SW 1271 (cell line): ENCODE measurements at places on chromosomes 2 and 18.

GRCh38 chr2:231213931-231214642 is 15.7 kb downstream of the ARMC9 start:
- DNase-seq, result no peak

DNA sequence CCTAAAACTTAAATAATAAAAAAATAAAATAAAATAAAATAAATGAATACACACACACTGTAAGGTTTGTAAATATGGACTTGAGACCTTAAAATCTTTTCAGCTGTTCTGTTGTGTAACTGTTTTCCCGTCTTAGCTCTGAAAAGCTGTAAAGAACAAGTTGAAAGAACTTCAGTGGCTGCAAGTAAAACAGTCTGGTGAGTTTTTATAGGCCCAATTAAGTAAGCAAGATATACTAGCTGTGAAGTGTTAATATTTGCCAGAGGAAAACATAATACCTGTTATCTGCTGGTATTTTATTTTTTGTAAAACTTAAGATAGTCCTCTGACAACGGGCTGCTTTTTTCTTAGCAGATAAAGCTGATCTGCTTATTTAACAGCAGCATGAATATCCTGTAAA is 176.9 kb upstream of the NRP2 start:
- no peak for DNase-seq

GRCh38 chr2:162473-163382 is 101.1 kb downstream of the SH3YL1 start:
- no peak for DNase-seq

- DNase-seq, result no peak
Observed at GRCh38 chr2:160222546-160223283, 22.6 kb upstream of the ITGB6 start.

DNA sequence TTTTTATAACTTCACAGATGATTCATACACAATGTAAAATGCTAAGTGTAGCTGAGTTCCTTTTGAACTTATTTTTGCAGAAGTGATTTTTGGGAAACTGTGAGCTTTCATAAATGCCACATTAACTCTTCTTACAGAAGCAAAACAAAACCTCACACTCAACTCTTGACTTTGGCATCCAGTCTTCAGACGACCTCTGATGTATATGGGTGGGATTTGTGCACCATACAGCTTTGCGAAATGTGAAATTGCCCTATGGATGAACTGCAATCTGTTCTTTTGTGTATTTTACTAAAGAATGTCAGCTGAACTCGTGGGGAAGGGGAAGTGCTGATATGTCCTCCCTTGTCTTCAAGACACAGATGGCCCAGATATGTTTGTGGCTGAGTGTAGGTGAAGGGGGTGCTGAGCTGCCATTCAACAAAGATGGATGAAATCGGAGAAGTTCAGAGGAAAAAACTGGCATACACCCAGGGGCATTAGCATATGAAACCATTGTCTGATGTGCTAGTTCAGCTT is 218.3 kb downstream of the PTGR3 start:
- DNase-seq, result no peak

- no peak for DNase-seq
Observed at GRCh38 chr2:79370976-79371538, 141.8 kb upstream of the CTNNA2 start.

DNA sequence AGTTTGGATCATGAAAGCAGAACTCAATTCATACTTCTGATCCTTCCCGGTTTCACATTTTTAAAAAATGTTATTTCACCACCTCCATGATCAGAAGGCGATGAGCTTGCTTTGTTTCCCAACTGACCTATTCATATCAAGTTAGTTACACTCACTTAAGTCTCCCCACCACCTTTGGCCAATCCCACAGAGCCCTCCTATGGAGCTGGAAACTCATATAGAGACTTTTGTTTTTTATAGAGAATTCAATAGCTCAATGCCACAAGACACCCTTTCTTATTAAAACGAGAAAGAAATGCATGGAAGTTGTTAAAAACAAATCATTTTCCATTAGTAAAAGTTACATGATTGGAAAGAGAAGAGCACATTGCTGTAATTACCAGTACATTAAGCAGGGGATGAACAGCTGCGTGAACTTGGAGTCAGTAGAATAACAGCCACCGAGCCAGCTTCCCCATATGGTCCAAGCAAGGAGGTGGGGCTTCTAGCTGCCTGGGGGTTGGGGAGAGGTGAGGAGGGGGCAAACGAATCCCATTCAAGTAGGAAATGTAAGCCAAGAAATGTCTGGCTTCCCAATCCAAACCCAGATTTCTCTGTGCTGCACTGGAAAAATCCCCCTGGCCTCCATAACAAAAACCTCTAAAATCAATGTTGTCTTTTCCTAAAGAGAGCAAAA is 614.5 kb downstream of the IRS1 start:
- DNase-seq, result peak; percentile 73

GRCh38 chr18:24656551-24657443 is 196.4 kb downstream of the HRH4 start:
- no peak for DNase-seq

DNA sequence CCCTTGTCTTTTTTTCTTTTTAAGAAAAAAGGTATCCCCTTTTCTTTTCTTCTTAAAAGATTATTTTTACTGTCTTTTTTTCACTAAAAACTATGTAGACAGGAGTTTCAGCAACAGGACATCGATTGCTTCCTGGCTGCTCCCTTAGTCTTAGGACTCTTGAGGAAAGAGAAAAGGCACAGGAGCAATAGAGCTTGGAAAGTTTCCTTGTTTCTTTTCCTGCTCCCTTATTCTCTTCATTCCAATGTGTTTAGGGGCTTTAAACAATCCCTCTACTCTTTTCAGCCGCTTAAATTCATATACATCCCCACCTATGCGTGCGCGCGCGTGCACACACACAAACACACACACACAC is 225.9 kb upstream of the FBXO11 start:
- DNase-seq, result no peak

DNA sequence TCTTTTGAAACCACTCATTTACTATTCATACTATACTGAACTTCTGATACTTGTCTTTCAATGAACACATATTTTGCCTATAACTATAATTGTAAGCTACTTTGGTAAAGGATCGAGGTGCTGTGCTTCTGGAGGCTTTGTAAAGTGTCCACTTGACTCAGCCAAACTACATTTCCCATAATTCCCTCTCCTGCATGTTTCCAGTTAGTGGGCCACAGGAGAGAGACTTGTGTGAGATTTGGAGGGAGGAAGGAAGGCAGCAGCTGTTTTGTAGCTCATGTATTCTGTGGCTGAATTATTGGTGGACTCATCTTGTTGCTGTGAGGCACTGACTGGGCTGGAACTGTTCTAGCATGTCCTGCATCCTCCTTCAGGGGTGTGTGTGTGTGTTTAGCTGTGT is 328.8 kb downstream of the ARL6IP6 start:
- no peak for DNase-seq

GRCh38 chr2:129813404-129813803 is 166.1 kb upstream of the RAB6C start:
- DNase-seq, result no peak

DNA sequence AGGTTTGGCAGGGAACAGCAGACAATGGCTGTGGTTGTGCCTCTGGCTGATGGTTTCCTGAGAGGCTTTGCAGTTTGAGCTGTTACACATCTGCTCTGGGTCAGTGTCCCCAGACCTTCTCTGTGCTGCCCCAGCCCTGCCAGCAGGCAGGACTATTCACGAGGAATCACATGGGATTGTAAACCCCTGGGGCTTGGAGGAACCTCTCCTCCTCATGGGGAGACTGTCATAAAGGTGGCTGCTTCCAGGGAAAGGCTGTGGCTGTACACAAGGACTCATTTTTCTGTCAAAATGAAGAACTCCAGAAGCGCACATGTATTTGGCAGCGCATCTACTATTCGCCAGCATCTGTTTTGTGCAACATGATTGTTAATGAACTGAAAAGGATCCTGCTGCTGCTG is 142.6 kb upstream of the CYP1B1 start:
- no peak for DNase-seq

DNA sequence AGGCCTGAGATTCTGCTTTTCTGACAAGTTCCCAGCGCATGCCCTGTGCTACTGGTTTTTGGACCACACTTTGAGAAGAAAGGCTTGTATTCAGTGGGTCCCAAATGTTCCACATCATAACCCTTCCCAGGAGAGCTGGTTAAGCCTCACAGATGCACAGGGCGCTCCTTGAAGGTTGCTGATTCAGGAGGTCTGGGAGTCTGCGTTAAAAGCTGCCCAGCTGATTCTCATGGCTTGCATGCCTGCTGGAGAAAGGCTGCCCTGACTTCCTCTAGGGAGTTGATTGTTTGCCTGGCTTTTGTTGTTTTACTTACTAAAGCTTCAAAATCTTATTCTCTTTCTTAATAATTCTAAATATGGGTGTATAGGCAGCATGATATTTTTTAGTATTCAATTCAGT is 20.7 kb downstream of the CRYGD start:
- DNase-seq, result no peak

GRCh38 chr2:78251708-78252107 is 729.5 kb upstream of the LRRTM4 start:
- no peak for DNase-seq

- DNase-seq, result peak; percentile 4
Observed at GRCh38 chr2:127197475-127198385, 22.4 kb downstream of the CYP27C1 start.

GRCh38 chr2:85911814-85912692 is 23.3 kb upstream of the ST3GAL5 start:
- no peak for DNase-seq

DNA sequence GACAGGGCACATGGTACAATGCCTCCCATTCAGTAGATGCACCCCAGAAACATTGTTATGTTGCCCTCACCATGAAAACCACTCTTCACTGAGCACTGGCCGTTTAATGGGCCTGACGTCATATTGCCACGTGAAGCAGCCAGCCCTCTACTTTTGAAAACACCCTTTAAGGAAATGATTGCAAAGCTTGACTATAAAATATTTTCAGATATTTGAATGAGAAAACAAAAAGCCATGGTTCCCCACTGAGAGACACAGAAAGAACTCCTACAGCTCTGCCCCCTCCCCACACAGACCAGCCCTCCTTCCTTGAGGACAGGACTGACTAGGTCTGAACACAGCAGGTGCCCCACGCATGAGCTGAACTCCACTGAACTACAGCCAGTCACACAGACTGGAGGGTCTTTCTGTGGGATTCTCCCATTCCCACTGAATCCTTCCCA is 349.1 kb downstream of the ANAPC1 start:
- no peak for DNase-seq

DNA sequence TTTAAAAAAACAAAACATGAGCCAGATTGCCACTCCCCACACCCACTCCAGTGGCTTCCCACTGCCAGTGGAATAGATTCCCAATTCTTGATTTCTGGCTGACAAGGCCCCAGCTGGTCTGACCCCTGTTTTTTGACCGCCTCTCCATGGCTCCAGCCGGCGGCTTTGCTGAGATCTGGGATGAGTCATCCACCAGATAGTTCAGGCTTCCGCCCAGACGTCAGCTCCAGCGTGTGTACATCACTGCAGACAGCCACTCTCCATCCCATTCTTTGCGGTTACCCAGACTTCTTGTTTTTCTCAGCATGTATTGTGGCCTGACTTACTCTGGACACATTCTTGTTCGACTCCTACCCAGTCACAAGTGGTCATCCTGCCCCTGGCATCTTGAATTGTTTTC is 227.9 kb downstream of the GBX2 start:
- DNase-seq, result no peak

- DNase-seq, result no peak
Observed at GRCh38 chr18:78778651-78779050, 201.0 kb upstream of the SALL3 start.

- no peak for DNase-seq
Observed at GRCh38 chr2:237041231-237041630, 44.5 kb upstream of the COPS8 start.

DNA sequence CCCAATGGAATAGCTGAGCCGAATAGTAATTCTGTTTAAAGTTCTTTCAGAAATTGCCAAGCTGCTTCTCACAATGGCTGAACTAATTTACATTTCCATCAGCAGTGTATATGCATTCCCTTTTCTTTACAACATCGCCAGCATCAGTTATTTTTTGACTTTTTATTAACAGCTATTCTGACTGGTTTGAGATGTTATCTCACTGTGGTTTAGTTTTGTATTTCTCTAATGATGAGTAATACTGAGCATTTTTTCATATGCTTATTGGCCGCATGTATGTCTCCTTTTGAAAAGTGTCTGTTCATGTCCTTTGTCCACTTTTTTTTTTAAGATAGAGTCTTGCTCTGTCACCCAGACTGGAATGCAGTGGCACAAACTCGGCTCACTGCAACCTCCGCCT is 100.7 kb downstream of the C2orf74 start:
- DNase-seq, result no peak

DNA sequence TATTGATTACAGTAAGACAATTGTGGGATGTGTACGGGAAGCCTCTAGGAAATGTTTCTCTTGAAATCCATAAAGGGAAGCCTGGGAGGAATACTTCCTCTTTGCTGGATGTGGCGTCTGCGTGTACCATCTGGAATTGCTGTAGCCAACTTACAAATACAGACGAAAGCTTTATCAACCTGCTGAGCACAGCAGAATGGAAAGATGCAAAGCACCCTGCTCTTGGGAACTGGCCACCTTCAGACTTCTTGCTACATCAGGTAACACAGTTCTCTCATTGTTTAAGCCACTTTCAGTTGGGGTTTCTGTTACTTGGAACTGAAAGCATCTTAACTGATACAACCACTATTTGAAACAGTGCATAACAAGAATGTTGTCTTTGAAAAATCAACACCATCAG is 213.8 kb downstream of the HRH4 start:
- no peak for DNase-seq

DNA sequence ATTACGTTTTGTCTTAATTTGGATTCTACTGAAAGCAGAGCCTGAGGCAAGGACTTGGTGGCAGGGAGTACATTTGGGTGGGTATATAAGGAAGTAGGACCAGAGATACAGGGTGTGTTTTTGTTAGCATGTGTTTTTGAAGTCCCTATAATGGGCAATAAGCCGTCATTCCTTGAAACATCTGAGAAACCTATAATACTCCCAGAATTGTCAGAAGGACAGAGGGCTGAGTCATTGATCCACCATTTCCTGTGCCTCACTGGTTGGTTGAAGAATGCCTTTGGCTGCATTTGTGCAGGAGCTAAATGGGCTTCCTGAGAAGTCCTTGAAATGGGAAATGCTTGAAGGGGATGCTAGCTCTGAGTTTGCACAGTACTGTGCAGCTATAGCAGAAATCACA is 281.8 kb upstream of the ZEB2 start:
- peak; percentile 43 for DNase-seq

DNA sequence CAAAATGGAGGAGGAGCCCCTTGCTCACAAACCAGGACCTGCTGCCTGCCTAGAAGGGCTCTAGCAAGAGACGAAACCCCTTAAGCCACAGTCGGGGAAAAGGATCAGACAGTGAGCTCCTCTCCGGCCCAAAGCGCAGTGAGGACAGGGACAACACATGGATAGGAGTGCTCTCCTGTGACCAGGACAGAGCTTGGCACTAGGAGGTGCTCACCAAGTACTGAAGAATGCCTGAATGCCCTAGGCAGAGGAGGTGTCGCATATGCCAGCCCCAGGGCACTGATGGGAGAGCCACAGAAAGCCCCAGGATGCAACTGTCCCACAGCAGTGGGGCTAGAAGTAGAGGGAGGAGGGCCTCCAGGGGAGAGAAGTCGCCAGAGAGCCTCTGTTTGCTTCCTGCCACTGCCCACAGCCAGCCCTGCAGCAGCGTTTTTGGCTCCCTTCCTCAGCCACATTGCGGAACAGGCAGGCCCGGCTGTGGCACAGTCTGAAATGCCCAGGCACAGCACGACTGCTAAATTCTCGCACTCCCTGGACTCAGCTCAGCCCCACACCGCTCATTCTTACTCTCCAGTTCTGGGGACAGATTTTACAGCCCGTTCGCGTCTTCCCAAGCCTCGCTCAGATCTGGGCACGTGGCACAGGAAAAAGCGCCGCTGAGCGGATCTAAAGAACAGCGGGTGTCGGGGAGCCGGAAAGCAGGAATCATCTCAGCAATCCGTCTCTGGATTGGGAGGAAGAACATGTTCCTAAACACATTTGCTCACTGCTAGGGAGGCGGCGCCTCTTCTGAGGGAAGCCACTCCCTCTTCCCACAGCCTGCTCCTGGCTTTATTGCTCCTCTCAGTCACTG is 98.7 kb upstream of the POU3F3 start:
- DNase-seq, result no peak
